Right hindlimb (tissue), 1 donor: ENCODE measurements at places on chromosomes 16 and 17.

GRCh38 chr16:67071476-67072048 is 38.2 kb upstream of the PHAF1 start:
- no peak for DNase-seq

DNA sequence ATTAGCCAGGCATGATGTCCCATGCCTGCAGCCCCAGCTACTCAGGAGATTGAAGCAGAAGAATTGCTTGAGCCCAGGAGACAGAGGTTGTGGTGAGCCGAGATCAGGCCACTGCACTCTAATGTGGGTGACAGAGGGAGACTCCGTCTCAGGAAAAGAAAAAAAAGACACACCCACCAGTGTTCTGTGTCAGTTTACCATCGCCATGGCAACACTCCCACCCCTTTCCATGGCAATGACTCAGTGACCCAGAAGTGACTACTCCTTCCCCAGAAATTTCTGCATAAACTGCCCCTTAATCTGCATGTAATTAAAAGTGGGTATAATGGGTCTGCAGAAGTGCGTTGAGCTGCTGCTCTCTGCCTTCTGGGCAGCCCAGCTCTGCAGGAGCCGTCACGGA is 4.0 kb upstream of the ZC3H18 start:
- DNase-seq: no peak

GRCh38 chr17:76581515-76581914 is 4.1 kb downstream of the ST6GALNAC2 start:
- no peak for DNase-seq

GRCh38 chr16:27220527-27220926 is 17.2 kb downstream of the KDM8 start:
- DNase-seq: no peak

DNA sequence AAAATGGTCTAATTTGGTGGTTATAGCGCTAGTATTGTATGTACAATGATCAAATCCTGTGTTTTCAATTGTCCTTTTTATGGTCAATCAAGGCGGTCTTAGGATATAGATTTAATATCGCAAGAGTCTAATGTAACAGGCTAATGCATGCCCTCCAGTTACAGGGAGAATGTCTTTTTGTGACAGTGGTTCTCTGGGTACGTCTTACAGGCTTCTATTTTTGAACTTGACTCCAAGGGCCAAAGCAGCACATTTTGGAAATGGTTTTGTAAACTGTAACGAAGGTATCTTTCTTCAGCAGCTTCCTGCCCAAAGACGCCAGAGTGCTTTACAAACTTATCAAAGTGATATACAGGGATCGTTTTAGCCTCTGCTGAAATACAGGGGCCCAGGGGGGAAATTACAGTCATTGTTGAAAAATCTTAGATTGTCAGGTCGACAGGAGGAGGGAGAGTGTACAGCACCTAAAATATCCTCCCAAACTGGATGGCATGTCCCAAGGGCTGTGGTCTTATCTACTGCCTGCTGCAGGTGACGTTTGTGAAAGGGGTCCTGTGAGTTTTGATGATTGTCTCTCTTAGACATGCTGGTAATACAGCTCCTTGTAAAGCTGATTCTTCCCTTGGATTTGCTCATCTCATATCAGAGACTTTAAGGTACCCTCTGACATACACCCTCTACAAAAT is 288.5 kb downstream of the CDH13 start:
- DNase-seq: no peak

DNA sequence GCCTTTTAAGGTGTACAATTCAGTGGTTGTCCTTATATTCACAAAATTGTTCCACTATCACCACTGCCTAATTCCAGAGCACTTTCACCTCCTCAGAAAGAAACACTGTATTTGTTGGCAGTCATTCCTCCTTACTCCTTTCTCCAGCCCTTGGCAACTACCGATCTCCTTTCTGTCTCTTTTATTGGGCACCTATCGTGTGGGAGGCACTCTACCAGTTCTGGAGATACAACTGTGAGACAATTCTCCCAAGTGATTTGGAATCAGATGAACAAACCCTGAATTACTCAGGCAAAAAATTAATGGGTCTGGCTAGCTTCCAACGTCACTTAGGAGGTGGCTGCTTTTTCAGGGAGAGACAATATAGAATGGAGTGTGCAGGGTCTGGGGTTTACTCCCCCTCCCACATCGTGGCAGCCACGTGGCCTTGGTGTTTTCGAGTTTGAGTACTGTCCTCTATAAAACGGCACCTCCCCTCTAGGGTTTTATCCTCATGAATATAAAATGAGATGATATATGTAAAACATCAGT is 63.9 kb downstream of the SHISA9 start:
- DNase-seq: no peak

DNA sequence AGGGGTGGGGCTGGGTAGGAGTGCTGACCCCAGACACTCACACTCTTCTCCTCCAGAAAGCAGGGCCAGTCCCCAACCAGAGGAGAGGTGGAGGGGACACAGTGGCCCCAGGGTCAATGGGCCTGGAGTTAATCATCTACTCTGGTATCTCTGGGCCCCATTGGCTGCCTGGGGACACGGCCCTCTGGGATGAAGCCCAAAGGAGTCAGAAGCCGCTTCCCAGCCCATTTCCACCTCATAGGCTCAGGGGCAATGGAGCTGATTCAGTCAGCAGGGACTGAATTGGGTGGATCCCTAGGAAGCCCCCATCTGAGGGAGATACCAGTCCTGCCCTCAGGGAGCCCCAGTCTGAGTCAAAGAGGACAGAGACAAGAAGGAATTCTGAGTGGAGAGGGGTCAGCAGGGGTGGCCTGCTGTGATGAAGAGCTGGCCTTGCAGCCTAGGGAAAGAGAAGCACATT is 2.9 kb upstream of the NAGS start:
- no peak for DNase-seq

GRCh38 chr16:74372369-74372768 is 3.7 kb upstream of the NPIPB15 start:
- no peak for DNase-seq

GRCh38 chr17:43388359-43389045 is 10.3 kb upstream of the ARL4D start:
- peak; percentile 96 for DNase-seq

- DNase-seq: no peak
Observed at GRCh38 chr16:27579087-27579980, 29.4 kb downstream of the KATNIP start.

DNA sequence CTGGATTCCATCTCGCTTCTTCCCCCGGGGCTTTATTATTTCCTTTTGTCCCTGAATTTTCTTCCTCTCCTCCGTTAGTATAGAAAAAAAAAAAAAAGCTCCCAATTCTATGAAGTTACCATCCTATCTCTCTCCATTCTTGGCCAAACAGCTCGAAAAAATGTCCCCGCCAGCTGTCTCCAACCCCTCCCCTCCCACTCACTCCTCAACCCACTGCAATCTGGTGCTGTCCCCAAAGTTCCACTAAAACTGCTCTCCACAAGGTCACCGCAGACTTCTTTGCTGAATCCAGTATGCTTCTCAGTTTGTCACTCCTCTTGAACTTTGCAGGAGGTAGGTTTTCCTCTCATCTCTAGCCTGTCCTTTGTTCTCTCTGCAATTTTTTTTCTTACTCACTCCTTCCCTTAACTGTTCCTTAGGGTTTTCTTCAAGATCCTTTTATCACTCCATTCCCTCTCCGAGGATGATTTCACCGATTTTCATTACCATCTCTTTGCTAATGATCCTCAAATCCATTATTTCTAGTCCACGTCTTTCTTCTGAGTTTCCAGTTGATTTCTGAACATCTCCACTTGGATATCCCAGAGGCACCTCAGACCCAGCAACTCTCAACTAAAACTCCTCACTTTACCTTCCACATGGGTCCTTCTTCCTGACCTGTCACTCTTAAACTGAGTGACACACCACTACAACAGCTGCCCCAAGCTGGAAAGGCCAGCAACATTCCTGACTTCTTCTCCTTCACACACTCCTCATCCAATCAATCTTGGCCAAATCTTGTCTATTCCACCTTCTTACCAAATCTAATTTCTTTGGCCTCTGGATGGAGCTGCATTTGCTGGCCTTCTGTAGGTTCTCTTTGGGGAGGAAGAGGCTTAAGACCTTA is 1.5 kb upstream of the SUMO2 start:
- DNase-seq: no peak

- peak; percentile 86 for DNase-seq
Observed at GRCh38 chr17:68592682-68593641, 8.2 kb downstream of the FAM20A start.

DNA sequence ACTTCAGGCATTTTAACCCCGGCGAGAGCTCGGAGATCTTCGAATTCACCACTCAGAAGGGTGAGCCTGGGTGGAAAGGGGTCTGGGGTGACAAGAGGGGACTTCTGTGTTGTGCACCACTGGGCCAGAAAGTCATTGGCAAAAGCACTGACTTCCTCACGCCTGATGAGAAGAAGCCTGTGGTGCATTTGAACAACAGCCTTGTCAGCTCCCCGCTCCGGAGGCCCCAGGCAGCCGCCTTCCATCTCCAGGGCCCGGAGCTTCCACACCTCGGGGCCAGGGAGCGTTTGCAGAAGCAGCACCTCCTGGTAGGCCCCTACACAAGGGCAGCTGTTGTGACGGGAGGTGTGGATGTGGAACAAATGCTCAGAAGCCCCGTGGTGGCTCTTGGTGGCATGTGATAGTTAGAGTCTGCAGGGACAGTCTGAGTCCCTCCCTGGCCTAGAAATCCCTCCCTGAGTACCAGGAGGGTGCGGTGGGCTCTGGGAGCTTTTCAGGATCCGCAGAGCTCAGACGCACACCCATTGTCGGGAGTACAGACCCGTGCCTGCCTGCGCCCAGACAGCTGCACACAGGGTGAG is 9.7 kb downstream of the CACNG1 start:
- no peak for DNase-seq

GRCh38 chr17:39513915-39514314 is 52.6 kb downstream of the CDK12 start:
- DNase-seq: no peak

GRCh38 chr16:85104821-85105391 is 7.4 kb downstream of the CIBAR2 start:
- no peak for DNase-seq

- DNase-seq: no peak
Observed at GRCh38 chr16:31333686-31334649, 21.0 kb upstream of the ITGAX start.

DNA sequence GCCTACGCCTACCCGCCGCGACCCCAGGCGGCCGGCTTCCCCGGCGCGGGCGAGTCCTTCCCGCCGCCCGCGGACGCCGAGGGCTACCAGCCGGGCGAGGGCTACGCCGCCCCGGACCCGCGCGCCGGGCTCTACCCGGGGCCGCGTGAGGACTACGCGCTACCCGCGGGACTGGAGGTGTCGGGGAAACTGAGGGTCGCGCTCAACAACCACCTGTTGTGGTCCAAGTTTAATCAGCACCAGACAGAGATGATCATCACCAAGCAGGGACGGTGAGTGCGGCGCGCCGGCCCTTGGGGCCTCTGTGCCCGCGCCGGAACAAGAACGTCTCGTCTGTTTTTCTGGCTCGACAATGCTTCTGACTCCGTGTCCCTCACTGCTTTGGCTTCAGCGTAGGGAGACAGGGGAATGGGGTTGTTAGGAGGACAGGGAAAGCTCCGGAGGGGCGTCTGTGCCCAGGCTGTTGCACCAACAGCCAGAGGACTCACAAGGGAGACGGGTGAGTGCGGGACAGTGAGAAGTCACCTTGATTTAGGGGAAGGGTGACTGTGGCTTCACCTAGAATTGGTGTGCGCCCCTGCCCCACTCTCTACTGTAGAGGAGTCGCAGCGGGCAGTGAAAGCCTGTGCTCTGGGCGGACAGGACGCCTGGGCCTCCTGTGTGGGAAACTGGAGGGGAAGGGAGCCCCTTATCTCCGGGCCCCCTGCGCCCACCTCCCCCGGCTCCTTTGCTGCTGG is 806 bp downstream of the TBX21 start:
- no peak for DNase-seq

- DNase-seq: no peak
Observed at GRCh38 chr17:81392909-81393654, 2.2 kb upstream of the BAHCC1 start.

DNA sequence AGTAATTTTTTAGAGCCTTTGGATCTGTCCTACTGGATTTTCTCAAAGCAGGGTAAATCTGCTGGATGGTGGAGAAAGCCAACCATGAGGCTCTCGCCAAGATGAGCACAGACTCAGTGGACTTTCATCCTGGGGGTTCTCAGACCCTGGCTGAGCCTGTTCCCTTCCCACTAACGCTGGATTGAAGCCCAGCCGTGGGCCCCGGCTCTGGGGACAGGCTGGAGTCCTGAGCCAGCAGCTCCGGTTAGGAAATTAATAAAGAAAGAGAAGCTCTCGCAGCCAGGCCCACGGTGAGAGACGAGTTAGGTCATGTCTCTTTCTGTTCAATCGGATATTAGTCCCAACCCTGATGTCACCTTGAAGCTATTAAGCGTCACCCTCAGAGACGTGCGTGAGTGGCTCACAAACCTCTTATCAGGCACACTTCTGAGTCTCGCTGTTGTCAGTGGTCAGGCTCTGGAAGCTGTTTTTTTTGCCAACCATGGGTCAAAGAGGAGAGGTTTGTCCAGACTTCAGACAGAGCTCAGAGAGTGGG is 27.1 kb downstream of the MEOX1 start:
- DNase-seq: peak; percentile 79

- DNase-seq: no peak
Observed at GRCh38 chr17:39332092-39332491, 69.3 kb downstream of the FBXL20 start.

- DNase-seq: peak; percentile 34
Observed at GRCh38 chr16:29306943-29307597, 99.4 kb downstream of the NPIPB11 start.

DNA sequence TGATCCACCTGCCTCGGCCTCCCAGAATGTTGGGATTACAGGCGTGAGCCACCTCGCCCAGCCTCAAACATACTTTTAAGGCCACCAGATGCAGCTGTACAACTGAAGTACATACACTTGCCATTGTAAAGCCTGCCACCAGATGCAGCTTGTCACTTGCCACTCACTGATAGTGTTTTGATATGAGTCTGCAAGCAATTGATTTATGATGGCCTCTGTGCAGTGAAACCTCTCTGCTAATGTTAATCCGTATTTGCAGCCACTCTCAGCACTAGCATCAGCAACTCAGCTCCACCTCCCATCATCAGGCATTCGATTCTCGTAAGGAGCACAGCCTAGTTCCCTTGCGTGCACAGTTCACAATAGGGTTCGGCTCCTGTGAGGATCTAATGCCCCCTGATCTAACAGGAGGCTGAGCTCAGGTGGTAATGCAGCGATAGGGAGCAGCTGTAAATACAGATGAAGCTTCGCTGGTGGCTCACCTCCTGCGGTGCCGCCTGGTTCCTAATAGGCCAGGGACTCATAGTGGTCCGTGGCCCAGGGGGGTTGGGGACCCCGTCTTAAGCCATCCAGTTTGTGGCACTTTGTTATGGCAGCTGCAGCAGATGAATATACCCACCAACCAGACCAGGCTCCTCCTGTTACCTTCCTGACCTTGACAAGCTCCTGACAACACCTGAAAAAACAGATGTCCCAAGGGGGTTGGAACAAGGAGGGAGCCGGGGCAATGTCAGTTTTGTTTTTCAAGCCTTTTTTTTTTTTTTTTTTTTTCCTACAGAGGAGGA is 1.3 kb upstream of the HERPUD1 start:
- no peak for DNase-seq

GRCh38 chr16:85055493-85056210 is 28.1 kb downstream of the KIAA0513 start:
- DNase-seq: no peak

GRCh38 chr17:48006936-48007709 is 30.5 kb downstream of the COPZ2 start:
- no peak for DNase-seq
